HFFc6 (cell line): ENCODE measurements at places on chromosomes 11 and 22. TPM values are rescaled to one million over a fixed set of nuclear protein-coding genes. Genes with fewer than 3 reads are reported as not detected.

- H3K27me3 ChIP-seq: no peaks in the 10 kb centered on the region; the same call in 1 of the 2 replicates
- H3K27ac ChIP-seq: peak overlapping the region; percentile 90
- peak; percentile 30 for DNase-seq
- peaks cover 64% of the 10 kb centered on the region for H3K4me1 ChIP-seq
- peaks cover 18% of the 10 kb centered on the region; the same call in 1 of the 2 replicates for H3K36me3 ChIP-seq
Observed at GRCh38 chr11:63670433-63671321, 499 bp downstream of the ATL3 start.

- peaks cover 18% of the 10 kb centered on the region for H3K4me1 ChIP-seq
- no peaks in the 10 kb centered on the region for H3K36me3 ChIP-seq
- peaks cover 4% of the 10 kb centered on the region; the same call in 1 of the 2 replicates for H3K27me3 ChIP-seq
- H3K4me3 ChIP-seq: no peak within 1 kb of the TSS
- no peak for DNase-seq
Observed at GRCh38 chr11:4482445-4482844, at the start of gene OR52K1. Gene OR52K1 (plus strand): TSS chr11:4482646. CDS start chr11:4488901, 6,255 bp downstream.

GRCh38 chr11:83599066-83599465 lies 312.9 kb upstream of the CCDC90B start:
- H3K36me3 ChIP-seq: no peaks in the 10 kb centered on the region
- no peak overlapping the region for H3K4me3 ChIP-seq
- H3K4me1 ChIP-seq: no peaks in the 10 kb centered on the region
- DNase-seq: no peak

DNA sequence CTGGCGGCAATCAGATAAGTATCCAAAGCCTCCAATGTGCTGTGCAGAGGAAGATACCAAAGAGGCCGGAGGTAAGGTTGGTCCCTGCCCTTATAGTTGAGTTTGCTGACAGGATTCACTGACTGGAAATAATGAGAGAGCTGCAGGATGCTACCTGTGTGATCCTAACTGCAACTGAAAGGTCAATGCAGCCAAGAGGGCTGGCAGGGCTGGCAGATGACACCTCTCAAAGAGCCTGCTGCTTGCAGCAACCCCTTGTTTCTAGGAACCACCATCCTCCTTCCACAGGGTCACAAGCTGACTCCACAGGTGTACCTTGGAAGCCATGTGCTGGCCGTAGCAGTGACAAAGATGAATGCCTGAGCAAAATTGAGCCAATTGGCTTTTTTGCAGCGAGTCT lies 348.1 kb downstream of the DDX10 start:
- H3K36me3 ChIP-seq: no peaks in the 10 kb centered on the region
- H3K27ac ChIP-seq: no peak overlapping the region
- H3K4me3 ChIP-seq: no peak overlapping the region
- H3K27me3 ChIP-seq: no peaks in the 10 kb centered on the region

- H3K27ac ChIP-seq: no peak overlapping the region; the same call in 1 of the 2 replicates
- DNase-seq: peak; percentile 6
- no peak overlapping the region for H3K4me3 ChIP-seq
- no peaks in the 10 kb centered on the region for H3K27me3 ChIP-seq
- peaks cover 16% of the 10 kb centered on the region for H3K4me1 ChIP-seq
Observed at GRCh38 chr11:75946531-75947530, 131.8 kb downstream of the UVRAG start.

NAV2 gene
- 13.1 to 34.4 TPM (median 20.9 TPM) in 3 replicates for total RNA-seq

HORMAD2 gene
- not detected in 3 replicates for total RNA-seq

GRCh38 chr11:8225589-8226036 lies 38.1 kb downstream of the LMO1 start:
- no peaks in the 10 kb centered on the region for H3K36me3 ChIP-seq
- H3K4me3 ChIP-seq: no peak overlapping the region
- DNase-seq: peak; percentile 28
- H3K27me3 ChIP-seq: peaks cover 10% of the 10 kb centered on the region; the same call in 1 of the 2 replicates
- H3K4me1 ChIP-seq: peaks cover 10% of the 10 kb centered on the region
- no peak overlapping the region for H3K27ac ChIP-seq

PVALB gene
- total RNA-seq: not detected in 3 replicates

DNA sequence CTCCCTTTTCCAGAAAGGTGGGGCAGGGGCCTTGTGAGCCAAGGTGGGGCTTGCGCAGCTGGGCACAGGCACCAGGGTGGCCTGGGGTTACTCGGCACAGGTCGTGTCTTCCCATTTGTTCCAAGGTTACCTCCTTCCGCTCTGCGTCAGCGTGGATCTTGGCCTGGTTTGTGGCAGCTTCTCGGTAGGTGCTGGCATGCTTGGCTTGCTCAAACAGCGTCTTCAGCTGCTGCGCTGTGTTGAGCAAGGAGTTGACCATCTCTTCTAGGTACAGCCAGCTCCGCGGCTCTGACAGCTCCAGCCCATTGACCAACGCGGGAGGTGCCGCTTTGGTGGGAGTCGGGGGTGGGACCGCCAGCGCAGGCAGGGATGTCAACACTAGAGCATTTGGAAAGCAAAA lies 20.6 kb downstream of the DEAF1 start:
- no peak for DNase-seq
- no peak overlapping the region for H3K4me3 ChIP-seq
- no peaks in the 10 kb centered on the region; the same call in 1 of the 2 replicates for H3K27me3 ChIP-seq
- H3K36me3 ChIP-seq: peaks cover 16% of the 10 kb centered on the region
- H3K4me1 ChIP-seq: no peaks in the 10 kb centered on the region

TSSC4 gene
- 56.6 to 61.3 TPM (median 56.8 TPM) in 3 replicates for total RNA-seq

GRCh38 chr11:40170078-40170477 lies 1289.4 kb downstream of the LRRC4C start:
- H3K4me1 ChIP-seq: no peaks in the 10 kb centered on the region
- H3K4me3 ChIP-seq: no peak overlapping the region
- DNase-seq: no peak
- no peak overlapping the region for H3K27ac ChIP-seq

CCDC15 gene
- total RNA-seq: 1.3 to 2.5 TPM (median 2.4 TPM) in 3 replicates

- H3K27me3 ChIP-seq: peaks cover 28% of the 10 kb centered on the region
- H3K36me3 ChIP-seq: no peaks in the 10 kb centered on the region
- no peaks in the 10 kb centered on the region for H3K4me1 ChIP-seq
- H3K4me3 ChIP-seq: no peak overlapping the region
- H3K27ac ChIP-seq: no peak overlapping the region
- DNase-seq: no peak
Observed at GRCh38 chr11:117731722-117732290, 65.2 kb downstream of the DSCAML1 start.

DNA sequence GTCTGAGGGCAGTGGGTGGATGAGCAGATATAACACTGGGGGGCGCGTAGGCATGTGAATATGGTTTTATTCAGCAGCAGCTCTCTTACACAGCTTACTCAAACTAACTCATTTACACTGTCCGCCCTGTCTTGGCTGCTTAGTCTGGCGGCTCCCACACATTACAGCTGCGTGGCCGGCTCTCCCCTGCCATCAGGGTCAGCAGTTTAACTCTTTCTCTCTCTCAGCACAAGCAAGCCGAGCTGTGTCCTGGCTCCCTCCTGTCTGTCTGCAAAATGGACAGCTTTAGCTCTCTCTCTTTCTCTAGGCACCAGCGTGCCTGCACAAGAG lies 1310.1 kb upstream of the RAG2 start:
- peaks cover 4% of the 10 kb centered on the region for H3K27me3 ChIP-seq
- H3K27ac ChIP-seq: no peak overlapping the region
- no peaks in the 10 kb centered on the region for H3K36me3 ChIP-seq
- H3K4me1 ChIP-seq: no peaks in the 10 kb centered on the region
- no peak overlapping the region for H3K4me3 ChIP-seq
